Thoracic aorta (tissue), 2 donors: ENCODE measurements at places on chromosomes 13 and 19.

GRCh38 chr19:56314018-56314380 lies 640 bp downstream of the ZSCAN5A start:
- DNase-seq = no peak

DNA sequence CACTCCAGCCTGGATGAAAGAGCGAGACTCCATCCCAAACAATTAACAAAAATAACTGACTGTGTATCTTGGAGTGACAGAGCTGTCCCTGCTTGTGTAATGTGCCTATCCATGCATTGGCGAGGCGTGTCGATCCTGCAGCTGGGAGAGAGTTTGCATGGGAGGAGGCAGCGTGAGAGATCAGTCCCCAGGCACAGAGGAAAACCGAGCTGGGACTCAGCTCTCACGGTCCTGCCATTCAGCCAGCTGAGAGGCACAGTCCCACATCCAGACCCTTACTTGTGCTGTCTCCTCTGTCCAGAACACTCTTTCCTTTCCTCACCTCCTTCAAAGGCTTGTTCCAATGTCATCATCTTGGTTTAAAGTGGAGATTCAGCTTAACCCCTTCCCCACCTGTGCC lies 11.9 kb upstream of the SULT2B1 start:
- DNase-seq = no peak

GRCh38 chr13:96141032-96141431 lies 51.1 kb downstream of the HS6ST3 start:
- DNase-seq = no peak

- DNase-seq = no peak
Observed at GRCh38 chr13:111286749-111287148, 33.7 kb upstream of the TEX29 start.

DNA sequence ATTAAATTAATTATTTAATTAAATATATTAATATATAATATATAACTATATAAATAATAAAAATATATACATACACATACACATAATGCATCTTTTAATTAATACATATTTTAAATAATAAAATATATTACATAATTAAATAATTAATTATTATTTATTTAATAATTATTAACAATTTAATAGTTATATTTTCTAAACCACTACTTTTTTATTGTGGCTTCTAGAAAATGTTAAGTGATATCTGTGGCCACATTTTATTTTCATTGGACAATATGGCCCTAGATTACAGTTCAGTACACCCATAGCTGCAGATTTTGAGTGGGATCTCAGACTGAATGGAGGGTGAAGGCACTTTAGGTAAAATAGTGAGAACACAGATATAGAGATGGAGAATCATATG lies 335.7 kb downstream of the NALCN start:
- DNase-seq = no peak

GRCh38 chr19:39335168-39335548 lies 685 bp downstream of the GMFG start:
- DNase-seq = no peak

DNA sequence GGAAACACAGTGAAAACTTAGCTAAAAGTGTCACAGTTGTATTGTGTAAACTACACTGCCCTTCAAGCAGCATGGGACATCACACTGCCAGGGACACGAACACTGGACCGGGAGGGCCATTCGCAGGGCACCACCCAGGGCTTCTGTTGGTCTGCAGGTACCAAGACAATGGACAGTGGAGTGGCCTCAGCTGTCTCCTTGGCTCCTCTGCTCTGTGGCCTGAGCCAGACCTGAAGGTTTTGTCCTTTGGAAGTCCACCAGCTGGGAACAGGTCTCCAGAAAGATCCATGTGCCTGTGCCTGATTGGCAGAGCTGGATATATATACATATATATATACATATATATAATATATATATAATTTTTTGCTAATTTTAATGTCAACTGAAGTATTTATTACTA lies 149.8 kb downstream of the ZNF536 start:
- DNase-seq = no peak

DNA sequence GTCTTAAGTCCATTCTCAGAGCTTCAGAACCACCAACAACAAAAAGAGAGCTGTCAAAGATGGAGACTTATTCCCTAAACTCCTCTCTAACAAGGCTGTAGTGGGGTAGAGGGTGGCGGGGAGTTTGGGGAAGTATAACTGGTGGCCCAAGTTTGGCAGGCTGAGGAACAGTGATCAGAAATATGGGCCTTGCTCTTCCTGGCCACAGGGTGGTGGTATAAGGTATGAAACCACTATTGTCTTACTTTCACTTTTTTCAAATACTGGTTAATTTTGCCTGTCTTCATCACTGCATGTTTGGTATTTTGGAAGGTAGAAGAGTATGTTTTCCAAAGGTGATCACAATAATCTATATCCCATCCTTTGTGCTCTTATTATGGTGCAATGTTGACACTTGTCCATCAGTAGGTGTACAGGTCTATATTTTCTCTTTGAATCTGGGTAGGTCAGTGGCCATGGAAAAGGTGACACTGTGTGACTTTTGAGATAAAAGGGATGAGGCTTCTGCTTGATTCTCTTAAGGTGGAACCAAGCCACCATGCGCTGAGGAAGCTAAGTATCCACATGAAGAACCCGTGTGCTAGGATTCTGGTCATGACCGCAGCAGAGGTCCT lies 23.2 kb upstream of the GPC5 start:
- DNase-seq = no peak

DNA sequence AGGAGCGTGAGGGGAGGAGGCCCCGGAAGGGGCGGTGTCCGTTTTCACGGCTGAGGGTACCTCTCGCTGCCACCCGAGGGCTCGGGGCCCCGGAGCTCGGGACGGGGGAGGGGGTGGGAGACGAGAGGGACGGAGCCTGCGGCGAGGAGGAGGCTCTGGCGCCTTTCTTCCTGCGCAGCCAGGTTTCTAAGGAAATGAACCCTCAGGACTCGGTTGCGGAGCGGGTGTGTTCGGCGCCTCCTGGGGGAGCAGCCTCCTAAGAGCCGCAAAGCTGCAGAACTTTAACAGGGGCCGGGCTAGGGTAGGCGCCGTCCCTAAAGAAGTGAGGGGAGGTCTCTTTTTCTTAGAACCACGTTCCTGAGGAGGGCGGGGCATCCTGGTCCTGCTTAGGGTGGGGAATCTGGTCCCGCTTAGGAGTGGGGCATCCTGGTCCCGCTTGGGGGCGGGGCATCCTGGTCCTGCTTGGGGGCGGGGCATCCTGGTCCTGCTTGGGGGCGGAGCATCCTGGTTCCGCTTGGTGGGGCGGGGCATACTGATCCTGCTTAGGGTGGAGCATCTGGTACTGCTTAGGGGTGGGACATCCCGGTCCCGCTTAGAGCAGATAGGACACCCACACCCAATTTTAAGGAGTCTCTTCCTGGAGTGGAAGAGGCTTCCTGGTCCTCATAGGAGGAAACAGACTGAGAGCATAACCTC lies 6.2 kb downstream of the SYT5 start:
- no peak for DNase-seq

DNA sequence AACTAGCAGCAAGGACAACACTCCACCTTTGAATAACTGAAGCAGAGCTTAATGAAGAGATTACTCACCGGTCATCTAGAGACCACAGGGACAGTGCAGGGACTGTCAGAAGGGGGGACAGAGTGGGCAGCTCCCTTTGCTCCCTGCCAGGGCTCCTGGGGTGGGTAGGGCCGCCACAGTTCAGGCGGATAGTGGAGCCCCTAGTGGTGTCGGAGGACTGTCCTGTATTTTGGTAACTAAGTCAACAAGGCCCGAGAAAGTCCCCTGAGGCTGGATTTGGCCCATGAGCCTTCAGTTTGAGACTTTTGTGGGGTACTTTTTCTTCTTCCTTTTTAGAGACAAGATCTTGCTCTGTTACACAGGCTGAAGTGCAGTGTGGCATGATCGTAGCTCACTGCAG lies 44.6 kb downstream of the GJA3 start:
- DNase-seq = no peak

DNA sequence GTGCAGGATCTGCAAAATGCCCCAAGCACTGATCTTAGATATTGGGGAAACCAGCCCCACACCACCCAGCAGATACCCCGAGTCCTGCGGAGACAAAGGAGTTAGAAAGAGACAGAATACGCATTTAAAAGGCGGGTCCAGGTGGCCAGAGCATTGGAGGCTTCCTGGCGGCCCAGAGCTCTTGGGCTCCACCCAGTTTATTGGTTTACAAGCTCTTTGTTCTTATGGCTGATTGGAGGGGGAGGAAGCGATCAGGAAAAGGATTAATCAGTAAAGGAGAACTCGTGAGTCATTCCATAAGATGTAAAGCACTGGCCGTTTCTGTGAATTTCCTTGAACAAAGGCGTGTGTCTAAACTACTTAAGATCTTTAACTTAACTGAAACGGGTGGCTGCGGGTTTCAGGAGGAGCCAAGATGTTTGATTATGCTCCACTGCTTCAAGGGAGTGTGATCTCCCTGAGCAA lies 926 bp downstream of the ZNF587 start:
- no peak for DNase-seq

- DNase-seq = no peak
Observed at GRCh38 chr19:7873304-7874075, 700 bp downstream of the PRR36 start.

DNA sequence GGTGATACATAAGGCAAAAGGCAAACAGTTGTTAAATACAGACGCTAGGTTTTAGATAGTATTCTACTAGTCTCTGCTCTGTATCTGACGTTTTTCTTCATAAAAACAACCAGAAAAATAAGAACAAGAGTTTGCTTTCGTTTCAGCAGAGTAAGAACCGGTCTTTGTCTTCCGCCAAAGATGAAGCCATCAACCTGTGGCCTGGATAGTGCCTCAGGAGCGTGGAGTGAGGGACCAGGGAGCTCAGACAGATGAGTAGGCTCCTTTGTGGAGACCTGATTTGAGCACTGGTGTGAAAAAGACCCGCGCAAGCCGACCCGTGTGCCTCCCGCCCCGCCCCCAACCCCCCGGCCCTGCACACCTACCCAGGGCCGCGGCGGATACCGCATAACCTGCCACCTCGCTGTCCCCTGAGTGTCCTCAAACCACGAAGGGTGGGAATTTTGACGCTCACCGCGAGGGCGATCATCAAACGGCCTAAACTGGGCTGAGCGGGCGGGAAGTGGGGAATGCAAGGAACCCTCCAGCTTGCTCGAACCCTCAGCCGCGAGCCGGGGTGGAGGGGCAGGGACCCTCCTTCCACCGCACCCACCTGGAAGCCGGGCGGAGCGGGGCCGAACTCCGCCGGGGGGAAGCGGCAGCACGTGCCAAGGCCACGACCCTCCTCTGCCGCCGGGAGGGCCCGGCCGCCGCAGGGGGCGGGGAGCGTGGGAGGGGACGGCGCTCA lies 866 bp upstream of the LMO7 start:
- no peak for DNase-seq

DNA sequence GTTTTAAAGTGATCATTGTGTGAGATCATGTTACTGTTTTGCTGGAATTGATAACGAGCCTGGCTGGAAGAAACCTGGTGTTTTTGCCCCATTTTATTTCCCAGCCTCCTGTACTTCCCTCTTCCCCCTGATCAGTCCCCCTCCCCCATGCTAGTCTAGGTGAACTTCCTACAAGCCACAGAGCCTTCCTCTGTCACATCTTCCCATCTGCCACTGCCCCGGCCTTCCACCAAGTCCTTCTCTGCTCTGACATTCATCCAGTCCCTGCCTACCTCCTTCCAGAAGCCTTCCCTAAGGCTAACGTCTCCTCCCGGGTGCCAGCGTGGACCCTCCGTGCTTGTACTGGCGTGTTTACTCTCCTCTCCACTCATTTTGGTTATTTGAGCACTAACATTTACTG lies 14.3 kb downstream of the FARP1 start:
- no peak for DNase-seq

GRCh38 chr13:94590744-94591143 lies 5.2 kb downstream of the TGDS start:
- no peak for DNase-seq

- no peak for DNase-seq
Observed at GRCh38 chr19:16435999-16436650, 35.6 kb downstream of the EPS15L1 start.

DNA sequence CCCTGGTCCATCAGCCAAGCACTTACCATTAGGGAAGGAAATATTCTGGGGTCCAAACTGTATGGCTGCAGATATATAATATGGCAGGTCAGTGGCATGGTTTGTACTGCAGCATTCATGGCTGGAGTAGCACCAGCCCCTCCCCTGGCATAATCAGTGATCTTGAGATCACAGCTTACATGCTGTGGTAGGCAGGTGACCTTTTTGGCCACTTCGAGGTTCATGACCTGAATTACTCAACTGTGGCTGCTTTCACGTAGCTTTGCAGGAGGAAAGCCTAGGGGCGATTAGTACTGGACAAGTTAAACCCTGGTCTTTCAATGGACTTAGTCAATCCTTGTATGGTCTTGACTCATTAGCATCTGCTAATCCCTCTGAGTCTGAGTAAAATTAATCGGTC lies 169.8 kb downstream of the SPRY2 start:
- no peak for DNase-seq

- DNase-seq = no peak
Observed at GRCh38 chr13:94249512-94249911, 230.0 kb downstream of the DCT start.

GRCh38 chr13:78478183-78478582 lies 125.2 kb downstream of the POU4F1 start:
- DNase-seq = no peak

- DNase-seq = no peak
Observed at GRCh38 chr19:19039901-19040300, 6.5 kb downstream of the ARMC6 start.

GRCh38 chr19:34838753-34839431 lies 65.9 kb upstream of the ZNF599 start:
- DNase-seq = no peak
